ENCODE measurements at places on chromosomes 16 and 17.
A peak's percentile ranks its signal among the peaks of the same experiment; 100 is the strongest.

DNA sequence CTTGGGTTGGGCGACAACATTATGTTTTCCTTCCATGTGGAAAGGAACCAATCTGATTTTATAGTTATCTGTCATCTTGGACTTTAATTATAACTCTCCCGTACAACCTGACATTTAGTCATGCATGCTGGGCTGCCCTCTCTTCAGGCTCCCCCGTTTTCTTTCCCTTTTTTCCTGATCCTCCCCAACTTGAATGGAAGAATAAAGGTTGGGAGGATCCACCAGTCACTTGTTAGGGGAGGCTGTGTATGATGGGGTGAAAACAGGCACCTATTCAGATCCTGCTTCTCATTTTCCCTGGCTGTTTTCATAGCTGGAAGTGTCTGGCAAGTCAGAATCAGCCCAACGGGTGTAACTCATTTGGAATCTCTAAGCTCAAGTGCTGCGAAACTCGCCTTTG lies 267.2 kb upstream of the SALL1 start:
- no peak for DNase-seq

DNA sequence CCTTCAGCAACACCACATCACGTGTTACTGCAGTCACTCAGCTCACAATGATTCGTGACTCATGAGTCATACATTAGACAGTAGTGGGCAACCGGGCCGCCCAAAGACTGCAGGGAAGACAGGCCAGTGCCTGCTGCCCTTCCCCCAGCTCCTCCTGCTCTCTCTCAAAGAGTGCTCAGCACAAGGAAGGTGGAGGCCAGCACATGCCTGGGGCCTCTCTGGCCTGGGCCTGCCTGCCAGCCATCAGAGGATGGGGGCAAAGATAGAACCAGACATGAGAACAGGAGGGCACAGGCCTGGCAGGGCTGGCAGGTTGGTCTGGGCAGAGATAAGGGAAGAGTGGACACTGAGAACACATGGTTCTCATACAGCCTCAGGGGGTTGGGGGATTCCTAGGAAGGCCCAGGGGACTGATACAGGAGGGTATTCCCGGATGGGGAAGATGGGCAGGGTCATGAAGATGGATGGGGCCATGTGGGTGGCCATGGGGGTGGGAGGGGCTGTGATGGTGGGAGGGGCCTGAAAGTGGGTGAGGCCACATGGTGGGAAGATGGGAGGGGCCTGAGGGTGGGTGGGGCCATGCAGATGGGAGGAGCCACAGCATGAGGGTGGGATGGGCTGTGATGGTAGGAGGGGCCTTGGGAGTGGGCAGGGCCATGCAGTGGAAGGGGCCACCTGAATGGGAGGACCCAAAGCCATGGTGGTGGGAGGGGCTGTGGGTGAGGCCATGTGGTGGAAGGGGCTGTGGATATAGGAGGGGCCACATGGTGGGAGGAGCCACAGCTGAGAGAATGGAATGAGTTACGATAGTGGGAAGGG lies 29.0 kb downstream of the KATNB1 start:
- DNase-seq: peak; percentile 9

- DNase-seq: no peak
These were observed 25.2 kb upstream of the CRISPLD2 start for GRCh38 chr16:84794626-84795025.

GRCh38 chr17:142876-143784 lies 5.8 kb downstream of the SCGB1C2 start:
- no peak for DNase-seq

DNA sequence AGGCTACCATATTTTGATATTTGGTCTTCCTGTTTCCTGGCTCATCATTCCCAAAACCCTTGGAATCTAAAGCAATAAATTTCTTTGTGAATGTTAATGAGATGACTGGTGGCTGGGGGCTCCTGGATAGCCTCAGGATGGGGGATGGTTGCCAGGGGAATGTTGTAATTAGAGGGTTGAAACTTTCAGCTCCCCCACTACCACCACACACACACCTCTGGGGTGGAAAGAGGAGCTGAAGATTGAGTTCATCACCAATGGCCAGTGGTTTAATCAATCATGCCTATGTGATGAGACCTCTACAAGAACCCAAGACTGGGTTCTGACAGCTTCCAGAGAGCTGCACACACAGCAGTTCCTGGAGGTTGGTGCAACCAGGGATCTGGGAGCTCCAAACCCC lies 59.1 kb downstream of the HS3ST3A1 start:
- no peak for DNase-seq

GRCh38 chr16:87414251-87414680 lies 22.1 kb downstream of the MAP1LC3B start:
- no peak for DNase-seq

- no peak for DNase-seq
These were observed 14.4 kb upstream of the DHRS7C start for GRCh38 chr17:9805769-9806168.

DNA sequence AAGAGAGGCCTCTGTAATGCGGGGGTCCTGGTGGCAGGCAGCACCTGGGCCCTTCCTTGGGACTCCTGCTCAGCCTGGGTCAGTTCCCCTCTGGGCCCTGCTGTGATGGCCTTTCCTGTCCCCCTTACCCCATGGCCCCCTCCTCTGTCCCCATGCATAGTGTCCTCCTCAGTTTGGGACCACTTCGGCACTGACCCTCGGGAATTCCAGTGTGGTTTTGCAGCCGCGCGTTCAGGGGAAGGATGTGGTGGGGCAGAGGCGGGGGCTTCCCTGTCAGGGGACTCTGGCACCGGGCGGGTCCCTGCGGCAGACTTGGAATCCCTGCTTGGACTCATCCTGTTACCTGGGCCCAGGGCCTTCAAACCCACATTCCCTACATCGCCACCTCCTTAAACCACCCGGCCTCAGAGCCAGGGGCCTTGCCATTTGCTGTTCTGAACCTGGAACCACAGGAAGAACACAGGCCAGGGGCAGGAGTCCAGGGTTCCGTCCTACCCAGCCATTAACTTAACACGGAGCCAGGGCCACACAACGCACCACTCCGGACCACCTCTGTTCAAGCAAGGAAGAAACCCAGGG lies 31.4 kb upstream of the EIF1 start:
- no peak for DNase-seq

GRCh38 chr17:74779501-74779900 lies 3.4 kb upstream of the NAT9 start:
- no peak for DNase-seq

DNA sequence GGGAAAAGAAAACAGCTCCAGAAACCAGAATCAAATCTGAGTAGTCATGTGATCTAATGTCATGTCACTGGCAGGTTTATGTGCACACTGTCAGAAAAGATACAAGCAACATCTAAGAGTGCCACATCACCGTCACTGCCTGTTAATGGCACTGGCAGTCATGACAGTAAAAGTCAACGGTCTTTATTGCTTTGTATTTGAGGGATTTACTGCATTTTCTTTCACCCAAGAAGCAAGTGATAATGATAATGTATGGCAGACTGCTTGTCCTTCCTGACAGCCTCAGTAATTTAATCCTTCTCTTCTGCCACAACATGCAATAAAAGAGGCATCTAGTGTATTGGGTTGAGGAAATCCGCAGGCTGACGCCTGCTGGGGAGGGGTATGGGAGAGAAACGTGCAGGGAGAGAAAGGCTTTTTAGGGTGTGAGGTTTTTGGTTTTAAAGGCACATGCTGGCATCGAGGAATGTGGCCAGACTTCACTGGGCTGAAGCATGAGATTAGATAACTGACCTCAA lies 92.4 kb downstream of the RPGRIP1L start:
- DNase-seq: no peak

DNA sequence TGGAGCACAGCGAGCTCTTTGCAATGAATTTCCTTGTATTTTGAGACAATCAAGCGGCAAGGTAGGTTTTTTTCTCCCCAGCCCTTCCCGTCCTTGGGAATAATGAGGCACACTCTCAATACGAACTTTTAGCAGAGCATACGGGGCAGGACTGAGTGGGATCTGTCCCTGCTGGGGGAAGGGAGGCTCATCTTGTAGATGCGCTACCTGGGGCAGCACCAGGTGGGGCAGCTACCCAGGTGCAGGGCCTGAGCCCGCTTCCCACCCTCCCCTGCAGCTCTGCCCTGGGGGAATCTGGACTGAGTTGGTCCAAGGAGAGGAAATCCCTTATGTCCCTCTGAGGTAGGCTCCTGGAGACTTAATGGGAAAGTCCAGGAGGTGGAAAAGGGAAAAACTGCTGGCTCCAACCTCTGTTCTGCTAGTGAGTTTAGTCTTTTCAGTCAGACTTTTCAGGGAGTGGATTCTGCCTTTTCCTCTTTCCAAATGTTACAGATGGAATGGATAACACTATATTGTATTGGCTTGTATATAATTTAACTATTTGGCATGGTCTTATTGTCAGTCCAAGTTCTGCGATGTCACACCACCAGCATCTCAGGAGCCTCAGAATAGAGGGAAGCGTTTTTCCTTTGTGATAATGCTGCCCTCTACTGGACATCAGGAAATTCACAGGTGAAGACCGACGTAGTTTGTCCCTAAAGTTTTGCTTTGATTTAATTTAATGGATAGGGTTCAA lies 9.6 kb upstream of the CES1 start:
- DNase-seq: no peak

GRCh38 chr17:33015716-33016346 lies 24.2 kb downstream of the SPACA3 start:
- no peak for DNase-seq

DNA sequence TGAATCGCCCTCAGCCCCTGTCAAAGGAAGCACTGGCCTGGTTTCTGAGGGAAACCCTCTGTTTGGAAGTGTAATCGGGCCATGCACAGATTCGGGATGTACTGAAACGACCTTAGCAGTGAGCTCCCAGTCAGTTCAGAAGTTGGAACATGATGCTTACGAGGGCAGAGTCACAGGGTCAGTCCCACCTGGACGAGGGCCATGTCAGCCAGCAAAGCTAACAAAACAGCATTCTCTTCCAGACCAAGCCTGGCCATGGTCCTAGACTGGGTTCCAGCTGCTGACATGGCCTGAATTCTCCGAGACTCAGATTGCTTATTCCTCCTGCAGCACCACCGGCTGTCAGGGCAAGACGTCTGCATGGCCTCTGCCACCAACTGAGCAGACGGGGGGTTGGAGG lies 192.2 kb upstream of the WSCD1 start:
- DNase-seq: no peak

- DNase-seq: no peak
These were observed 610.7 kb downstream of the KCNJ2 start for GRCh38 chr17:70780031-70780430.

GRCh38 chr16:4140652-4141051 lies 24.4 kb upstream of the ADCY9 start:
- no peak for DNase-seq

- no peak for DNase-seq
These were observed 21.6 kb downstream of the VASN start for GRCh38 chr16:4393240-4393600.

DNA sequence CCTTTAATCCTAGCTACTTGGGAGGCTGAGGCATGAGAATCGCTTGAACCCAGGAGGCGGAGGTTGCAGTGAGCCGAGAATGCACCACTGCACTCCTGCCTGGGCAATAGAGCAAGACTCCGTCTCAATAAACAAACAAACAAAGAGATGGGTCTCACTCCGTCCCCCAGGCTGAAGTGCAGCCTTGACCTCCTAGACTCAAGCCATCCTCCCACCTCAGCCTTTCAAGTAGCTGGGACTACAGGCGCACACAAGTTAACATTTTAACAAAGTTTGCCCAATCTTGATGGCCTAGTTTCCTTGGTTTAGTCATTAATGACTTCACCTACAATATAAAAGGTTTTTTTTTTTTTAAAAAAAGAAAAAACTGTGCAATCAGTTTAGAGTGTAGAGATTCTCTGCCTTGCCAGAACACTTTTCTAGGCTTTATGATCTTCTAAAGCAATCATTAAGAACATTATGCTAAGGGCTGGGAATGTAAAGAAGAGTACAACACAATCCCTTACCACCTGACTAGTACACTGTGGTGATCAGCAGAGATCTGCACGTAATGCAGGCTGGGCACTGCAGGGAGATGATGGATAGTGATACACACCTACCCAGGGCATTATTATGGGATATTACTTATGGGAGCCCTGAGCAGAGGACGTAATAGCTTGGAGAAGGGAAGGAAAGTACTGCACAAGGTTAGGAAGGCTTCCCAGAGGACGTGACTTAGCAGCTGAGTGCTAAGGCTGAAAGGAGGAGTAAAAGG lies 6.9 kb downstream of the GOT2 start:
- DNase-seq: no peak

DNA sequence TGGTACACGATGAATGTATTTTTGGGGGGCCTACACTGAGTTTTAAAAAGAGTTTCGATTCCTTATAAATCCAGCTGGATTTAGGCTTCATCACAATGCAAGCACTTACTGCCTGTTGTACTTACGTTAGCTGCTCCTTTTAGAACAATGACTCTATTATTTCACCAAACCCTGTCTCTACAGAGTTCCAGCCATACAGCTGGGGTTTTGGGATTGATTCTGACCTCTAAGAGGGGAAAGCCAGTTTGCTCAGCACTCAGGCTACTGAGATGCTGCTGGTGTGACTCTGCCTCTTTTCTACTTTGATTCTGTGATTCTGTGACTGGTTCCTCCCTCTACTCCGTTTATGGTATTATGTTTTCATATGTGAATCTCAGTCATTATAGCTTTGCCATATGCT lies 329.7 kb downstream of the ABCC12 start:
- DNase-seq: no peak

DNA sequence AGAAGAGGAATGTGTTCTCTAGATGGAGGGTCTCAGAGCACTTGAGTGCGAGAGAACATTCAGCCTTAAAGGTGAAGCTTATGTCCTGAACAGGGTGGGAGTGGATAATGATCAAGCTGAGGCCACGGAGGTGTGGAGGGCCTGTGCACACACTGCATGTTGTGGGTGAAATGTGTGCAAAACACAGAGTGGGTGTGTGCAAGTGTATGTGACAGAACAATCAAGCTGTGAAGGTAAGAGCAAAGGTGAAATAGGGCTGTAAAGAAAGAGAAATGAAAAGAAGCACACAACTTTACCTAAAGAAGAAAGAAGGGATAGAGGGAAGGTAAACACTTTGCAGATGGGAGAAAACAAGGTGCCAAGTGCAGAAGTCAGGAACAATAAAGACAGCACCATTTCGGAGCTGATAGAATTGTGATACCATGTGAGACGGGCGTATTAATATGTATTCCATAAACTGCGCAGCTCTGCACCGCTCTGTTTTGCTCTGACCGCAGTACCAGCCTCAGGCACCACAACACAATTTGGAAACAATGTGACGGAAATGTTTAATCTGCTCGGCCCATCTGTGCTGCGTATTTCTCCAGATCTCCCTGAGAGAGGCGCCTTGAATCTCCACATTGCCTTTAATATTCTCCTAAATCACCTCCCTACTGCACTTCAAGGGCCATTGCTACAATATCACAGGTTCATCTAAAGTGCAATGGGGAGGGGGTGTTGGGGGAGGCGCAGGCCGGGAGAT lies 40.6 kb downstream of the SNX11 start:
- DNase-seq: no peak

- DNase-seq: no peak
These were observed 59.2 kb upstream of the ADORA2B start for GRCh38 chr17:15885770-15886169.

GRCh38 chr16:69225121-69225520 lies 38.2 kb downstream of the SNTB2 start:
- no peak for DNase-seq

GRCh38 chr17:32536736-32537643 lies 50.2 kb downstream of the CDK5R1 start:
- DNase-seq: no peak

- DNase-seq: no peak
These were observed 3.2 kb downstream of the NDE1 start for GRCh38 chr16:15653227-15653626.

GRCh38 chr17:63621684-63622573 lies at the start of gene MAP3K3:
TSS of gene MAP3K3 (plus strand) at chr17:63622417. CDS start at chr17:63622760, 343 bp downstream.
- DNase-seq: peak; percentile 94
